ENCODE measurements at places on chromosomes 2 and 18.

DNA sequence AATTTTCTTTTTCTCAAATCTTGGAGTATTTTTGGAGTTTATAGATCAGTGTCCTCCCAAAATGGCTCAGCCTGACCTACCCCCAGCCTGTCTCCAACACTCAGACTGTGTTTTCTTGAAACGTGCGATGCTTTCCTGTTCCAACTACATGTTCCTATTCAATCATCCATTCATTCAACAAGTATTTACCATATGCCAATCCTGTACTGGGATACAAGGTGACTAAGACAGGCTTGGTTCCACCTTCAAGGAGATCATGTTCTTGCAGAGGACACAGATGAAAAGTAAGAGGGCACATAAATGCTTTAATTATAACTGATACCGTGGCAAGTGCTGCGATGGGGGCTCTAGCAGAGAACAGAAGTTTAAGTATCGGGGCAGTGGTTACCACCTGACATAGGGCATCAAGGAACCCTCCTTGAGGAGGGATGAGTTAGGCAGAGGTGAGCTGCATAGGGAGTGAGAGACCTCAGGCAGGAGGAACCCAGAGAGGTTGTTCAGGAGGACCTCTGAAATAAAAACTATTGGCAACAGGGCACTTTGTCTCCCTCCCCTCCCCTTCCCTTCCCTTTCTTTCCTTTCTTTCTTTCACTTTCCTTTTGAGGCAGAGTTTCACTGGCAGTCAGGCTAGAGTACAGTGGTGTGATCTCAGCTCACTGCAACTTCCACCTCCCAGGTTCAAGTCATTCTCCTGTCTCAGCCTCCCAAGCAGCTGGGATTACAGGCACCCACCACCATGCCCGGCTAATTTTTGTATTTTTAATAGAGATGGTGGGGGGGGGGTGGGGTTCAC lies 469.0 kb downstream of the EPHA4 start:
- DNase-seq: no peak

DNA sequence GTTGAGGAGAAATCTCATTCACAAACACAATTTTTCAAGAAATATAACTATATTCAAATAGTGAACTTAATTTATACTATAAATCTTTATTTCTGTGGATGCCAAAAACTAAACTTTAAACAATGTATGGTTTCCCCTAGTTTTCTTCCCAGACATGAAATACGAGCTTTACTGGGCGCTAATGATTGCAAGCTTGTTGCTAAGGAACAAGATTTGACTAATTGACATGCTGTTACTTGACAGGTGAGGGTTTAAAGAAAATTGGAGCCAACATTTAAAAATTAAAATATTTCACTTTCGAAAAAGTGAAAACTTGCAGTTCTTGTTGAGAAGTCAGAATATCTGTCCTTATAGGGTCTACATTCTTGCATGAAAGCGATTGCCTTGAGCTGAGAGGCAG lies 381.0 kb downstream of the MEIS1 start:
- DNase-seq: no peak

DNA sequence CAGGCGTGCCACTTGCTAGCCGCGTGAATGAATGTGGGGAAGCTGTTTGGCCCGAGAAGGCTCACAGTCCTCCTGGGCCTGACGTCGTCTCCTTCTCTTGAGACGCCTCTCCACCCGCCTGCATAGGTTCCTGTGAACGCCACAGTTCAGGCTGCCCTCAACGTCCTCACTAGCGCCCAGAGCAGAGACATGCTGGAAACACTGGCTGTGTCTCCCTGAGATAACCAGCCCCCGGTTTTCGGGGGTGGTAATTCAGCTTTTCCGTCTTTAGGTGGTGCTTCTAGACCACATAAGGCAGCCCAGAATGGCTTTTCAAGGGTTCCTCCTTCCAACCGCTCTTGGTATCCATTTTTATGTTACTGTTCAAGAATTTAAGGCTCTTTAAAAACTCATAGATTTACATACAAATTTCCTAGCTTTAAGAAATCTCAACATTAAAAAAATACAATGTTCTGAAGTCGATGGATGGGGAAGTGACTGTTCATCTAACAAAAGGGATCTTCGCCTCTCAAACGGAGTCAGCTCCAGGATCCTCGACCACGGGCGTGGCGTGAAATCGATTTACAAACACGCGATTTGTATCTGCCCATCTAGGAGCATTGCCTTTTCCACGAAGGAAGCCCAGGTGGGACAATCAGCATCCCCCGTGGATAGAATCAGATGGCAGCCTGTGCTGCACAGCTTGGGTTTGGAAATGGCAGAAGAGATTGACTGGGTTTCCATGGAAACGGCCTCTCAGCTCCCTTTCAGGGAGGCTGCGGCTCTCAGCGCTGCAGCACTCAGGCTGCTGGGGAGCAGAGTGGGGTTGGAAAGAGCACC lies 110.6 kb upstream of the PXDN start:
- DNase-seq: no peak

- DNase-seq: no peak
These were observed 154.3 kb downstream of the TTC32 start for GRCh38 chr2:19747310-19748072.

DNA sequence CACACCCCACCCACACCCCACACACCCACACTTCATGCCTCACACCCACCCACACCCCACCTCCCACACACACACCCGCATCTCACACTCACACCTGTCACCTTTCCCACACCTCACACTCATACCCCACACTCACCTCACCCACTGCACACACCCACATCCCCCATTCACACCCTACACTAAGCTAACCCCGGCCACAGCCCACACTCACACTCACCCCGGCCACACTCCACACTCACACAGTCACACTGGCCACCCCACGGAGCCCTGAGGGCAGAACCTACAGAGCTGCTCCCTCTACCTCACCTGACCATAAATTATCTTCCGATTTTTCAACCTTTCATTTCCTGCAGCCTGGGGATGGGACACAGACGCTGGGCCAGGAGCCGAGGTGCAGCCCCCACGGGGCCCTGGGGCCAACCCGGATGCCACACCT lies 241.3 kb downstream of the HDAC4 start:
- no peak for DNase-seq

DNA sequence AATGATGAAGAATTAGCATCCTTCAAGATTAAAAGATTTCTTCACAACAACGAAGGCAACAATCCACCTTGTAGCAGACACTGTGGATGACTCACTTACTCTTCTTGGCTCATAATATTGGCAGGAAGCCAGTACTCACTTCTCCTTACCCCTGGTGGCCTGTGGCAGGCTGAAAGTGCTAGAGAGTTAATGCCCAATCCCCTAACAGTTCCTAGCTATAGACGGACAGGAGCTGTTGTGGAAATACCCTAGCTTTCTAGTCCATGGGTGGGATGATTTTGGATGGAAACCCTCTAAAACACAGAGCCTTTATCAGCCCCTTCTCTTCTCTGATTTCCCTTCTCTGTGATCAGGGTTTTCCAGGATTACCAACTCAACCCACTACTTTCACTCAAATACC lies 128.6 kb upstream of the NYAP2 start:
- DNase-seq: peak; percentile 44

DNA sequence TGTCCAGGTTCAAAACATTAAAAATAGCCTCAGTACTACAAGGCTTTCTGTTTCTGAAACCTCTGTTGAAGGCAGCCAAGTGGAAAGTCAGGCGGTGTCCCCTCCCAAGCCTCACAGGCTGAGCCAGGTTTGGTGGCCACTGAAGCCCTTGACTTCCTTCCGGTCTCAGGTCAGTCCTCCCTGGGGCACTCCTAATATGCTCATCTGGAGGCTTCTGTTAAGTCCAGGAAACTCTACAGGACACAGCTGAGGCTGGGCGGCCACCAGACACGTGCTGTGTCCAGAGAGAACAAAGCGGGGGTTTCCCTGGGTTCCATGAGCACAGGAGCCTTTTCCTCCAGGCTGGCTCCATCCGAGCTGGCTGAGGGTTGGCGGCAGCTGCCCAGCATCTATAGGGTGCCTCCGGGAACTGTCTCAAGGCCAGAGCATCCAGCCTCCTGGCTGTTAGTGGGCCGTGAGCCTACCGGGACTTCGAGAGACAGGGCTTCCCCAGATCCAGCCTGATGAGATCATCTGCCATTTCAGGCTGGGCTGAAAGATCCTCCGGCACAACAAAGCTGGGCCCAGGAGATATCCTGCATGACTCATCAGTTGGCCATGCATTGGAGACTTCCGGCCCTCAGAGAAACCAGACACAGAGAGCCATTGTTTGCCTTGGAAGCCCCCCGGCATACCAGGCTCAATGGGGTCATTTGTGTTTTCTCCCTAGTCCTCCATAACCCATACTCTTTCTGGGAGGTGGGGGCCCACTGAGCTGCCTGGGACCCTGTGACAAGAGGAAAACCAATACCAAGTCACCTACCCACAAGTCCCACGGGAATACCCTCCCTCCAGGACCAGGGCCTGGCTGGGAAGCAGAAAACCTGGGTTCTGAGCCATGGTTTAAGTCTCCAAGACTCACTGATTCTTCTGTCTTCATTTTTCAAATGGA lies 71.7 kb downstream of the HS1BP3 start:
- no peak for DNase-seq
